ENCODE measurements at places on chromosomes 12 and 14.

DNA sequence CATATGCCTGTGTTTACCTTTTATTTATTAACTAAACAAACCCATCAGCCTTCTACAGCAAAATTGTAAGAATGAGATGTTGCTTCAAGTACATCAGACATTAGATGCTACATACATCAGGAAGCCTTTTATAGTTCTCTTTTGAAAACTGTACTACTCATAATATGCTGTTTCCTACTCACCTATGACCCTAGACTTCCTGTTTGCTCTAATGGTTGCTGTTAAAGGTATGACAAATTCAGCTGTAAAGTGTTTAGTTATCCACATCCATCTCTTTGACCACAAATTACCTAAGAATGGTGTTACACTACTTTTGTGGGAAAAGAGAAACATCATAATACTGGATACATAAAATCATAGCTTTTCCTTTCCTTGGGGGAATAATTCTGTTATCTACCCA lies 220.0 kb downstream of the RAD51B start:
- no peak for DNase-seq

- DNase-seq: no peak
Observed at GRCh38 chr12:16037533-16037932, 126.4 kb downstream of the DERA start.

DNA sequence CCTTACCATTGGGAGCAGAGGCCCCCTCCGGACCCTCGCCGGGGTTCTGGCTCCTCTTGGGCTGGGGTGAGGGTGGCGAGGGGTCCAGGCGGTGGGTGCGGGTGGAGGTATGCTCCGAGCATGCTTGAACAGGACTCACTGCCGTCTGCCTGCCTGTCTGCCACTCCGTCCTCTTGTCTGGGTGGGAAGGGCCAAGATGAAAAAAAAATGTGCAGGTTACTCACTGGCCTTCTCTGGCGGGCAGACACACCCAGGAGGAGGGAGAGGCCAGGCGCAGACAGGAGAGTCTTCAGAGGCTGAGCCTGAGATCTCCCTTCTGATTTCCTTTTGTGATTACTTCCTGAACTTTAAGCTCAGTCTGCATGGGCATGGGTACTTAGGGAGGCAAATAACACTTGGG lies 76.1 kb downstream of the STON2 start:
- DNase-seq: no peak

DNA sequence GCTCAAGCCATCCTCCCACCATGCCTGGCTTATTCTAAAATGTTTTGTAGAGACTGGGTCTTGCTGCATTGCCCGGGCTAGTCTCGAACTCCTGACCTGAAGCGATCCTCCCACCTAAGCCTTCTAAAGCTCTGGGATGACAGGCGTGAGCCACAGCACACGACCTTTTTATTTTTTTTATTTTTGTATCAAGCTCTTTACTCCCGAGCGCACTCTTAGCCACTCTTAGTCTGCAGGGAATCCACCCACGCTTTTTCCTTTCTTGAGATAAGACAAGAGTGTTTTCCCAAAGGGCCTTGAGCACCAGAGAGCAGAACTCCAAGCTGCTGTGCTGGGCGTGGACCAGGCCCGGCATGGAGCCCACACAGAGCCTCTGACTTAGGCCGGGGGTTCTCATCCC lies 23.4 kb downstream of the MAP1LC3B2 start:
- DNase-seq: no peak

DNA sequence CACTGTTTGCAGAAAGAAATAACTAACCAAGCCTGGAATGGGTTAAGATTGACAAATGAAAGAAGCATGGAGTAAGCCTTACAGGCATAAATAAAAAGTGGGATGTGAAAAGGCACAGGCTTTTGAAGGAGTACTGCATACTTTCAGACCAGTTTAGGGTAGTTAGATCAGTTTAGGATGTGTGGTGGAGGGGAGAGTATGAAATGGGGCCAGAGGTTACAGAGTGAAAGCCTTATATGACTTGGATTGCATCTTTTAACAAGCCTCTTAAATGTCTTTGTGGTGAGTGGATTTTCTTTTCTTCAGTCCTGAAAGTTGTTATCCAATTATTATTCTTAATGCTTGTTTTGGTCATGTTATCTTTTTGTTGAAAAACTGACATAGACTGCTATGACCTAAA lies 52.2 kb upstream of the TRHDE start:
- DNase-seq: no peak

DNA sequence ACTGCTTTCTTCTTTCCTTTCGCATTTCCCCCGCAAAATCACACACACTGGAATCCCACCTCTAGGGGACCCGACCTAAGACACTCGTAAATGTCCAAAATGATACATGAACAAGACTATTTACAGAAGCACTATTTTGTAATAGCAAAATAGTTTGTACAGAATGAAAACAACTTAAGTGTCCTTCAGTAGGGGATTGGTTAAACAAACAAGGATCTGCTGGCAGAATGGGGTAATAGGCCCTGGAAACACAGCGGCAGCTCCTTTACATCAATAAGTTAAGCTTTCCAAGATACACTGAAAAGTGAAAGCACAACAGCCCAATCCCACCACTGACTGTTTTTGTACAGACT lies 48.8 kb downstream of the LTBP2 start:
- DNase-seq: no peak

- no peak for DNase-seq
Observed at GRCh38 chr14:54312166-54312801, 84.5 kb upstream of the CDKN3 start.

GRCh38 chr14:23439107-23439835 lies 3.8 kb upstream of the MYH7 start:
- DNase-seq: no peak

DNA sequence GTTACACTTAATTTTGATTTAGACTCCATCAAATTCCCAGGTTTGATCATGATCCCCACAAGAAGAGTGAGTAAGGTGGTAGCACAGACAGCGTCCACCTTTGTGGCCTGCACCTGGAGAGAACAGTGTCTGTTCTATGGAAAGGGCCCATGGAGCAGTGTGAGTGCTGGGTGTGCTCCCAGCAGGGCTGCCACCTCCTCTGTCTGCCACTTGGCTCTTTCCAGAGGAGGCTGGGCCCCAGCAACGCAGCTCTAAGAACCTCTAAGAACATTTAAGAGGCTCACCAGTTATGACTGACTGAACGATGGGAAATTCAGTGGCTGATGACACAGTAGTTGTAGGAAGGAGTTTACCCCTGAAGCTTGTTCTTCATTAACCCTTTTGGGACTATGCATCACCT lies 17.3 kb downstream of the VDR start:
- DNase-seq: no peak

GRCh38 chr14:59565087-59565486 lies 11.5 kb downstream of the CCDC175 start:
- no peak for DNase-seq

GRCh38 chr12:72110937-72111650 lies 161.1 kb upstream of the TRHDE start:
- DNase-seq: no peak

Measured in NCI-H1694 treated with DMSO at 0.1 percent for 48 hours (cell line).